Endodermal cell (in vitro differentiated cells): ENCODE measurements at places on chromosomes 6 and 20. TPM values are rescaled to one million over a fixed set of nuclear protein-coding genes. Genes with fewer than 3 reads are reported as not detected.

The ADGRF4 gene
- total RNA-seq, result 0.18 to 0.94 TPM (median 0.27 TPM) in 3 replicates

The SNX9 gene
- 28.0 to 34.3 TPM (median 33.0 TPM) in 3 replicates for total RNA-seq

The TFAP2D gene
- total RNA-seq, result not detected in 3 replicates

The LTA gene
- total RNA-seq, result not detected in 2 replicates

The SLA2 gene
- 0.44 to 1.2 TPM (median 0.84 TPM) in 3 replicates for total RNA-seq

The CCDC167 gene
- 51.6 to 66.1 TPM (median 59.3 TPM) in 3 replicates for total RNA-seq

The KCNQ2 gene
- 61.8 to 72.1 TPM (median 62.8 TPM) in 3 replicates for total RNA-seq

- no peak for DNase-seq
Measured at GRCh38 chr6:84872996-84873723, 108.8 kb upstream of the TBX18 start.

DNA sequence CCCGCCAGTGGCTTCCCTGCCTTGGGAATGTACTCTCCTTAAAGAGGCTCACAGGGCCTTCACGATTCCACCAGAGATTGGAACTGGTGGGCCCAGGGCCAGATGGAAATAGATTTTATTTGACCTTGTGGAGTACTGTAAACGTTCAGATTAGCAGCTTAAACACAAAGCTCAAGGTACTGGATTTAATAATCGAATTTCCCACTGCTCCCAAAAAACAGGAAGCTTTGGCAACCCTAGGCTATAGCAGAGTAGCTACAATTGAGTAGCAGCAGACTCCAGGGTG is 7.3 kb downstream of the SDCBP2 start:
- no peak for DNase-seq

GRCh38 chr20:19947611-19948264 is 69.4 kb upstream of the NAA20 start:
- DNase-seq, result peak; percentile 85

DNA sequence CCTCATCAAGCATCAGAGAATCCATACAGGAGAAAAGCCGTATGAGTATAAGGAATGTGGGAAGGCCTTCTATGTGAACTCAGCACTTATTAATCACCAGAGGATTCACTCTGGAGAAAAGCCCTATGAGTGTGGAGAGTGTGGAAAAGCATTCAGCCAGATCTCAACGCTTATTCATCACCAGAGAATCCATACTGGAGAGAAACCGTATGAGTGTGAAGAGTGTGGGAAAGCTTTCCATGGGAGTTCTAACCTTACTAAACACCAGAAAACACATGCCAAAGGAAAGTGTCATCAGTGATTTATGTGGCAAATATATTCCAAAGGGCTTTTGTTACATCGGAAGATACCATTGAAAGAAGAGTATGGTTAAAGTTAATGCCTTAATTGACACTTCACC is 25.4 kb downstream of the ZKSCAN8 start:
- no peak for DNase-seq

- DNase-seq, result no peak
Measured at GRCh38 chr6:150408842-150409241, 40.0 kb downstream of the IYD start.

DNA sequence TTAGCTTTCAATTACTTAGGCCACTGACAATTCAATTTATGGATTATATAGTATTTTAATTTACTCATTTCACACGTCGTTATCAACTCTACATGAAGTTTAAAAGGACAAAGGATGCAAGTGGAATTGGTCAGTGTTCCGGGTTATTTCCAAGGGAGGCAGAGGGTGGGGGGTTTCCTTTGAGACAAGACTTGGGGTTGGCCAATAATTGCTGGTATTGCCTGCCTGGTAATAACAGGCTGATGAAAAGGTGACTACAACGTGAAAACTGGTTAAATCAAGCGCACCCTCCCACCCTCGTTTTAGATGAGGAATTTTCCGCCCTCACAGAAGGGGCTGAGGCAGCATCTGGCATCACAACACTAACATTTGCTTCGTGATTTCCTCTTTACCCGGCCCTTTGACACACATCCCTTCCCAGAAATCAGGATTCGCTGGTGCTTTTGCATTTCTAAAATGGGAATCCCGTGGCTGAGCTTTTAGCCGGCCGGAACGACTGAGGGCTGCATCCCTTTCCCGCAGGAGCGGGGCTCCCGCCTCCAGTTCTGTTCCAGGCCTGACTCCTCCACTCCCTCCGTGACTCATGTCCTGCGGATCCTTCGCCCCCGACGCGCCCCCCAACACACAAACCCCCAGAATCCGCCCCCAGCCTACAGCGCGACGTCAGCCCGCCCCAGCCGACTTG is 999 bp upstream of the PIM1 start:
- peak; percentile 87 for DNase-seq

DNA sequence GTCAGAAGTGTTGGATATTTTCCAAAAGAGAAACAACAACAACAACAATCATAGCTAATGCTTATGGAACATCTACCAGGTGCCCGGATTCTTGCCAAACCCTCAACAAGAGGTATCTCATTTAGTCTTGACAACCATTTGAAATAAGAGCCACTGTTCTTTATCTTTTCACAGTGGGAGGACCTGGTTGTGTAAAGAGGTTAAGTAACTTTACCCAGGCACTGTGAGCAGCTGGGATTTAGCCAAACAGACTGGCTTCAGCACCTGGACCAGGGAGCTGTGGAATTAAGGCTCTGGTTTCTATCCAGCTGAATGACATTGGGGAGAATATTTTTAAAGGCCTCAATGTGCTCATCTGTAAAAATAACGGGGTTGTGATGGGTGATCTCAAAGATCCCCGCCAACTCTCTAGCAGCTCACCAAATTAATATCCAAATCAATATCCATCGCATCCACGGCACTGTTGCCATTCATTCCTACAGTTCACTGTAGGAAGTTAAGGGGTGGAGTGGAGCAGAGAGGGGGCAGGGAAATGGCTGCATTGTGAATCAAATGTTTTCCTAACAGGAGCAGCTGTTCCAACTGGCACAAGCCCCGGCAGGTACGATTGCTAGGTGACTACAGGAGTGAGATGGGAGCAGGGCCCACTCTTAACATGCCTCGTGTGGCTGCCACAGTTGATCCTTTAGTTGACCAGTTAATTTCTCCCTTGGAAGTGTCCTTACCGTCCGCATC is 61.8 kb downstream of the GCNT2 start:
- DNase-seq, result peak; percentile 84

- peak; percentile 46 for DNase-seq
Measured at GRCh38 chr6:124800222-124800621, 162.0 kb upstream of the RNF217 start.

DNA sequence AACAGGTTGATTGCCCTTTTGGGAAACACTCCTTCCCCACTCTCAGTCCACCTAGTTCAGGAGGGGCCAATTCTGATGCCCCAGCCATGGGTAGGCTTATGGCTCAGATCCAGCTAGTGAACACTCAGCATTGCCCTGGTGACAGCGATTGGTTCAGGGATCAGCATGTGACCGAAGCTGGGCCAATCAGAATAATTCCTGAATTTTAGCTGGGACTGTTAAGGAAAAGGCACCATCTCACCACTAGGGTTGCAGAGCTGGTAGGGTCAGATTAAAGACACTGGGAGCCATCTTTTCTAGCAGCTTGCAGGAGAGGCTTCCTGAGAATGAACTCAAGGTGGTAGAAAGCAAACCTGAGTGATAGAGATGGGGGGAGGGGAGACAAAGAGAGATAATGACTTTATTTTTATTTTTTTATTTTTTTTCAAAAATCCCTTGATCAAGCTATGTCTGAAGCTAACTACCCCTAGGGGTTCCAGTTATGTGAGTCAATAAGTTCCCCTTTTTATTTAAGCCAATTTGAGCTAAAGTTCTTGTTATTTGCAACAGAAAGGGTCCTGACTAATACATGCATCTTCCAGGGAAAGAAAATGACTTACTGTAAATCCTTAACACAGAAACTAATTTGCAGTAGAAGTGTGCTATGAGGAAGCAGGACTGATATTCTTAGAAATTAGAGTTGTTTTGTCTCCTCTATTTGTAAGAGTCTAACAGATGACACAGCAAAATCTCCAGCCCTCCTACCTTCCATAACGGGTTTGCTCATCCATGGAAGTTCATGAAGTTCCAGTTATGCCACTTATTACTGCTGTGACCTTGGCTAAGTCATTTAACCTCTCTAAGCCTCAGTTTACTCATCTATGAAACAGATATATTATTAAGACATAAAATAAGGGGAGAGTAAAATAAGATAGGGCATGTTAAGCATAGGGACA is 44.7 kb downstream of the EYA2 start:
- peak; percentile 78 for DNase-seq

- peak; percentile 67 for DNase-seq
Measured at GRCh38 chr6:134589512-134589911, 271.6 kb upstream of the SGK1 start.

DNA sequence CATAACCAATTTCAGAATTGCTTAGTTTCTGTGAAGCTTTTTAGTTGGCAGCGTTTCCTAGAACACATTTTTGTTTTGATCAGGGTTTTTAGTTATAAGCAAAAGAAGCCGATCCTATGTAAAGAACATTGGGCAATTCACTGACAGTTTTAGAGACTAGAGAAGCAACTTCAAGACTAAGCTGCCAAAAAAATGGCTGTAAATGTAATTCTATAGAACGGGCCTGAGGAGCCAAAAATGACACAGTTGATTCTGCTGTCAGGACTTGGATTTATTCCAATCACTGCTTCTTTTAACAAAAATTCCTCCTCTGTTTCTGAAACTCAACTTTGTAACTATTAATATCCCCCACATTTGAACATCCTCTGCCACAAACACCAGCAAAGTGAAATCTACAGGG is 236.0 kb upstream of the EYS start:
- no peak for DNase-seq

GRCh38 chr20:18011951-18012645 is 43.3 kb downstream of the MGME1 start:
- no peak for DNase-seq

DNA sequence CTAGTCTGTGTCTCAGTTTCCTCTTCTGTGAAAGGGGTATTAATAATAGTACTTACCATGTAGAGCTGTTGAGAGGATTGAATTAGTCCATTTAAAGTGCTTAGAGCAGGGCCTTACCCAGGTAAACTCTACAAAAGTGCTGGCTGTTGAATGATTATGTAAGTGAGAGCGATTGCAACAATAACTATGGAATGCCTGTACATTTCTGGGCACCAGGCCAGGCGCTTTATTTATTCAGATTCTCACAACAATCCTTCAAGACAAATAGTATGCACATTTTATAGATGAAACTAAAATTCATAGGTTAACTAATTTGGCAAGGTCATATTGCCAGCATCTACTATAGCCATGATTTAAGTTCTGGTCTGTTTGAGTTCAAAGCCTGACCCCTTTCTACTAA is 78.3 kb upstream of the MMS22L start:
- DNase-seq, result no peak

GRCh38 chr20:9241721-9242427 is 173.0 kb downstream of the PLCB4 start:
- DNase-seq, result no peak

DNA sequence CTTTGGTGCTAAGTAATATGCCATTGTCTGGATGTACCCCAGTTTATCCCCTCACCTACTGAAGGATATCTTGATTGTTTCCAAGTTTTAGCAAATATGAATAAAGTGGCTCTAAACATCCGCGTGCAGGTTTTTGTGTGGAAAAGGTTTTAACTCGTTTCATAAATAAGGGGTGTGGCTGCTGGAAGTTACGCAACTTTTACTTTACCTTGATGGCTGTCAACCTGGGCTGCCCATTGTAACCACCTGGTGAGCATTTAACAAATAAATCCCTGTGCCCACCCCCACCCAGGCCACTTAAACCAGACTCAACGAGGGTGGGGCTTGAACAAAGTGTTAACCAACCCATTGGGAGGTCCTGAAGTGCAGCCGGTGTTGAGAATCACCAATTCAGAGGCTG is 187.8 kb downstream of the NRN1 start:
- no peak for DNase-seq

DNA sequence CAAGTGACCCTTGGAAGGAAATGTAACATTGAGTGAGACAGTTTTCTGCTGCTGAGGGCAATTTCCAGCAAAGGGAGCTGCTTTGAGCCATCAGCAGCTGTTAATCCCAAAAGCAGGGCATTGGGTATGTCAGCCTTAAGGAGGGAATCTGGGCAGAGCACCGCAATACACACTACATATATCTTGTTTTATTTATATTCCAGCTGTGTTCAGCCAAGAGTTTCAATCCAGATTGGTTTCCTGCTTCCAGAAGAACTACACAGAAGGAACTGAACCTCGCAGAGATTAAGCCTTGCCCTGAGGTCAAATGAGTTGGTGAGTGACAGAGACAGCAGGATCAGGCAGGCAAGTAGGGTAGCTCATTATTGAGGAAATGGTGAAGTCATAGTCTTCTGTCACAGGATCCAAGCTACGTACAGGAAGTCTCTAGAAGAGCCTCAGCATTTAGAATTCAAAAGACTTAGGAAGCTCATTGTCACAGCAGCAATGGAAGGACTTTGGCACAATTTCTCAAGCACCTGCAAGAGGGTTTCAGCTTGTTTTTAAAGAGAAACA is 109.9 kb upstream of the HEY2 start:
- no peak for DNase-seq
